ENCODE measurements at places on chromosomes 6 and 20.

DNA sequence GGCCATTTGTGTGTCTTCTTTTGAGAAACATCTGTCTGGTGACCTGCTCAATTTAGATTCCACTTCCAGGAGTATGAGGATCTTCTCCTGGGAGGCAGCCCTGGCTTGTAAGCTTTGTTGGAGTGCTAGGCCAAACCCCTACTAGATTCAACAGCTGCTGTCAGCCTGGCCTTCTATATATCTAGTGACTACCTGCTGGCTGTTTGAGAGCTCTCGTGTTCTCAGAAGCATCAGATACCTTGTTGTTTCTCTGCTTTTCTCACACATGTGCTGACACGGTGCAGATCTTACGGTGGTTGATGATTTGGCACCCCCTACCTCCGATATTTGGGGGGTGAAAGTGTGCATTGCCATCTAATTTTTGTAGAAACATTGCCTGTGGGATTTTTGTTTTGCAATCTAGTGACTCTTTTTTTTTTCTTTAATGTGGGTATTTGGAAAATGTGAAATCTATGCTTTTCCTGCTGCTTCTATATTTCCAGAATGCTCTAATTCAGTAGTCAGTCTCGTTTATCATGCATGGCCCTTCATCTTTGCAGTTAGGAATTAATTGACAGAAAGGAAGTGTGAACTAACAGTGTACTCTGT is 4.7 kb downstream of the CCN2 start:
- no peak for DNase-seq

GRCh38 chr6:125888989-125889656 is 67.4 kb upstream of the HINT3 start:
- no peak for DNase-seq

- DNase-seq: no peak
Measured at GRCh38 chr20:32439132-32439829, 81.2 kb downstream of the ASXL1 start.

DNA sequence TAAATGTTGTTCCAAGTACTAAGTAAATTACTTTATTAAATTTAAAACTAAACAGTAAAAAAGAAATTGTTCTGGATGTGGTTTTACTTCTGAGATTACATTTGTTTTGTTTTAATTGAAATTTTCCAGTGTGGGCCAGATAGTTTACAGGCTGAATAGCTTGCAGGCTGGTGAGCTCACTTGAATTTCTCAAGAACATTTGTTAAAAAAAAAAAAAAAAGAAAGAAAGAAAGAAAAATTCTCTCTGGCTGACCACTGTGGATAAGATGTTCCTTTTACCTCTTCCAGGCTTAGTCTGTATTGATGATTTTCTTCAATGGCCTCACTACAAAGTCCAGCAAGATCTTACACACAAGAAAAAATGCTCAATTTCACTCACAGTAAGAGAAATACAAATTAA is 85.4 kb downstream of the PLCG1 start:
- no peak for DNase-seq

- no peak for DNase-seq
Measured at GRCh38 chr6:150176152-150176551, 33.3 kb downstream of the PPP1R14C start.

- DNase-seq: no peak
Measured at GRCh38 chr20:41475503-41475902, 108.9 kb upstream of the EMILIN3 start.

DNA sequence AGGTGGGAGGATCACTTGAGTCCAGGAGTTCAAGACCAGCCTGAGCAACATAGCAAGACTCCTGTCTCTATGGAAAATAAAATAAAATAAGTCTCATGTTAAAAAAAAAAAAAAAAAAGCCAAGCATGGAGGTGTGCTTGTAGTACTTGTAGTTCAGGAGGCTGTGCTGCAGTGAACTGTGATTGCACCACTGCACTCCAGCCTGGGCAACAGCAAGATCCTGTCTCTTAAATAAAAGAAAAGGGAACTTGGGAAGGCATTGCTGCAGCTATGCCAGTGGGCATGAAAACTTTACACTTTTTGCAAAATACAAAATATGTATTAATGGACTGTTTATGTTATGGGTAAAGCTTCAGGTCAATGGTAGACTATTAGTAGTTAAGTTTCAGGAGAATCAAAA is 37.5 kb upstream of the REV3L start:
- DNase-seq: no peak

GRCh38 chr6:9532621-9533557 is 882.0 kb downstream of the TFAP2A start:
- no peak for DNase-seq

DNA sequence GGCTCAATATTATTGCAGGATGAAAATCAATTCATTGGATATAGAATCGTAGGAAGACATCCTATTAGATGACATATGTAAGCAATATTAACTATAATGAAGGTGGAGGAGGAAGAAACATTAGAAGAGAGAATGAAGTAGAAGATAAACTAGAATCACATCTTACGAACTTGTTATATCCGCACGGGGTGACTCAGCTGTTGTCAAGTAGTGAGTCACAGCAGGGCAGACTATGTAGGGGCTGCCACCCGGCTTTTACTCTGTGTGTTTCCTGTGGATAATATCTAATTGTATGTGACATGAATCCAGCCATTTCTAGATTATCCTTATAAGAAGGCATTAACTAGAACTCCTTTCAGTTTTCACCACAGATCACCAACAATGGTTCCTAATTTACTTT is 520.2 kb downstream of the DOK5 start:
- DNase-seq: no peak

DNA sequence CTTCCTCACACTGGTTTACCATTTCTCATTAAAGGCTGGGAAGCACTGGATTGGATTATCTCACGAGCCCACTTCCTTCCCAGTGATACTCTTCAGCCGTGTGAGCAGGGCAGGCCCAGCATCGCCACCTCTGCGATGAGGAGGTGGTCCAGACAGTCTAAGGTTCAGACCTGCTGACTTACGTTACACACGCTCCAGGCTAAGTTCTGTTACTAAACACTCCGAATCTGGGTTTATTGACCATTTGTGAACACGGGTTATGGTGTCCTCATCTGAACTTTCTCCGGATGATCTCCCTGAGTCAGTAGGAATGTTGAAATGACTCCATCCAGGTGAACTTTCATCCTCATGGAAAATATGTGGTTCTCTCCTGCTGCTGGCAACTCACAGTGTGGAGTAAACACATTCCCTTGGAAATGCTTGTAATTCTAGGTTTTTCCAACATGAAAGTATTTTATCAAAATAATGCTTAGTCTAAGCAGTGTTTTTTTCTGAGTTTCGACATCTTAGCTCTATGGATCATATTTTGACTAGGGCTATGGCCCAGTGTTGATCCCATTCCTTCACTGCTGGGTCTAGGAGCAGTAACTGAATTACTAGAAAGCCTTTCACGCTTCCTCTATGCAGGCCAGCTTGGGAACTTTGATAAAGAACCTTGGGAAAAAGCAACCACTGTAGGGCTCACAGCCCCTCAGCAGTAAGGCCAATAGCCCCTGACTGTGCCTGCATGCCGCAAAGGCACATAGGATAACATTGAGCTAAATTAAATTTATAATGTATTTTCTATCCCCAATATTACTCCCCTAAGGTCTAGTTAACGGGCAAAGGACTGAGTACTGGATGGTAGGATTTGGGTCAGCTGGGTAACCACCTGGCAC is 37.7 kb upstream of the PXDC1 start:
- no peak for DNase-seq

- no peak for DNase-seq
Measured at GRCh38 chr6:159679091-159680077, 13.7 kb downstream of the SOD2 start.

- DNase-seq: no peak
Measured at GRCh38 chr6:122476131-122476530, 4.5 kb upstream of the SERINC1 start.

DNA sequence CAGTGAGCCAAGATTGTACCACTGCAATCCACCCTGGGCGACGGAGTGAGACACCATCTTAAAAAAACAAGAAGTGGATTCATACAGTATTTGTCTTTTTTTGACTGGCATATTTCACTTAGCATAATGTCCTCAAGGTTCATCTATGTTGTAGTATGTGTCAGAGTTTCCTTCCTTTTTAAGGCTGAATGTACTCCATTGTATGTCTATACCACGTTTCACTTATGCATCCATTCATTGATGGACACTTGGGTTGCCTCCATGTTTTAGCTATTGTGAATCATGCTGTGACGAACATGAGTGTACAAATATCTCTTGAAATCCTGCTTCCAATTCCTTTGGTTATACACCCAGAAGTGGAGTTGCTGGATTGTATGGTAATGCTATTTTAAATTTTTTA is 28.9 kb upstream of the FAM83D start:
- DNase-seq: no peak

GRCh38 chr6:37614059-37614458 is 83.6 kb downstream of the MDGA1 start:
- DNase-seq: no peak
